GM12892 (cell line): ENCODE measurements at places on chromosomes 6 and 20.

DNA sequence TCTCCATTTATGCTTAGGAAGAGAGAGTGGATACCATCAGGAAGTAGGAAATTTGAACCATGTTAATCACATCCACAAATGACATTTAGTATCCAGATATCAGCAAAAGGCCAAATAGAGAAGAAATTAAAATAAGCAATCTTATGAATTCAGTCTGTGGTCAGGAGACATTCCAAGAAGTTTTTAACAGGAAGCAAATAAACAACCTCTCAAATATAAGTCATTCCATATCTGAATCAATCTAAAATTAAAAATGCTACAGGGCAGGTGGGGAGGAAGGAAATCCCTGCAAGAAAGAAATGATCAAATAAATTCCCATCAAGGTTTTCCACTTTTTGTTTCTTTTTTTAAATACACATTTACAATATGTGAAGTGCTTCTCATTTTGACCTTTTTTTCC lies 520.6 kb downstream of the LMBRD1 start:
- no peak for DNase-seq

- no peak for DNase-seq
Measured at GRCh38 chr6:90611543-90612312, 24.9 kb upstream of the MAP3K7 start.

DNA sequence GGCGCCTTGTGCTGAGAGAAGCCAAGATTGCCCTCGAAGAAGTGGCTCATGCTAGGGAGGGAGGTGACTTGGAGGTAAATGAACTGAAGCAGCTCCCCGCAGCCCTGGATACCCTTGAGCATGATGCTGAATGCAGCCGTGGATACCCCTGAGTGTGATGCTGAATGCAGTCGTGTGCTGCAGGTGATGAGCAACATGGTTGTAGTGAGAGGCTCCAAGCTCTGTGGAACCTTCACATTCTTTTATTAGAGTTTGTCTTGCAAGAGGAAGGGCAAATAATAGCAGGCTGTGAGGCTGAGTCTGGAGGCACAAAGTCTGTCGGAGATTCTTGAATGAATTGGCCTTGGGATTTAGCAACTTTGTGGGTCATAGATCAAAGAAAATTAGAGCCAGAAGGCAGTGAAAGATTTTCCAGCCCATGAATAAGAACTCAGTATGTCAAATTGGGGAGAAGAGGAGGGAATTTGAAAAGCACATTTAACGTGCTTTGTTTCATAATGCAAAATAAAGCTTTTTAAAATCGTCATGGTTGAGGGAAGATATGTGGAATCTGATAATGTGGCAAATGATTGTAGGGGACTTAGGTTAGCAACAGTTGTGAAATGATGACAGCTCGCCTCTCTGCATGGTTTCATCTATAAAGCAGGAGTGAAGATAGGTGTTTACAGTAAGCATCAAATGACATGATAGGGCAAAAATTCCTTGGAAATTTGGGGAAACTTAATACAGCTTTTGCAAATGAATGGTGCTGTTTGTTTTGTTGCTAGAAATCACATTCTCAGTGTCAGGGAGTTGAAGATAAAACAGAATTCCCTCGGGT lies 120.1 kb upstream of the TIAM2 start:
- no peak for DNase-seq

DNA sequence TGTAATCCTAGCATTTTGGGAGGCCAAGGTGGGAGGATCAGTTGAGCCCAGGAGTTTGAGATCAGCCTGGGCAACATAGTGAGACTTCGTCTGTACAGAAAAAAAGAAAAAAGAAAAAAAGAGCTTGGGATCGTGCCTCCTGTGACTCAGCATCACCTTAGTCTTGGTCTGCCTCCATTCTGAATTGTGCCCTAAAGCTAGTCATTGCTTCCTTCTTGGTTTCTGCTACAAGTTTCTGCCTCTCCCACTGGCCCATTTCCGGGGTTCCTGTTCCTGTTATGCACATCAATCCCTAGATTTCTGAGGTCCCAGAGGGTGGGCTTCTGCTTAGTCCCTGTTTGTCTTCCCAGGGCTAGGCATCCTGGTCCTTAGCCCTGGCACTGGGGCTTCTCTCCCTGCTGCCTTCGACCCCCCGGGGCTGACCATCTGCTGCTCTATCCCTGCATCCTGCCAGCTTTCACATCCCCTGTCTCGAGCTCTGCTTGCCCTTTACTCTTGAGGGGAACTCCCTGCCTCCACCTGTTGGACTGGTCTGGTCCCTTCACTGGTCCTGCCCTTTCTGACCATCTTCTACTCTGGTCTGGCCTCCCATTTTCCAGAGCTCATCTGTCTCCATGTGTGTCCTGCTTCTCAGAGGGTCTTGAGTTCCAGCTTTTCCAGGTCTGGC lies 77.5 kb upstream of the ESR1 start:
- no peak for DNase-seq

DNA sequence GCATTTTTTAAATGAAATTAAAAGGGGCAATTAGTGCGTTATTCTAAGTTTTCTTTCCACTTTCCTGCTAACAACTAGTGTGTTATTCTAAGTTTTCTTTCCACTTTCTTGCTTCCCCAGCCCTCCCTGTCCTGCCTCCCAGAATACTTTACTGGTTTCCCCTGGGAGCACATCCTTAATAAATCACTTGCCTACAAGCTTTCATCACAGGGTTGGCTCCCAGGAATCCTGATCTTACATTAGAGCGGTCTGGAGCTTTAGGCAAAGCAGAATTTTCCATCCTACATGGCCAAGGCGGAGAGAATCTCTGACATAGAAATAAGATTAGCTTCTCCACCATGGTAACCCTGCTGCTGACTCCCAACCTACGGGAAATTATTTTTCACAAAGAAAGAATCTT lies 150.4 kb downstream of the BFSP1 start:
- DNase-seq = no peak

GRCh38 chr6:26457806-26458688 lies at the start of gene BTN2A1:
TSS of gene BTN2A1 (plus strand) at chr6:26457955. CDS start at chr6:26458637, 682 bp downstream.
- DNase-seq = peak; percentile 66

GRCh38 chr20:3740615-3741301 lies 8.3 kb downstream of the HSPA12B start:
- DNase-seq = no peak

- DNase-seq = no peak
Measured at GRCh38 chr6:154511791-154512190, 1.3 kb upstream of the CNKSR3 start.

GRCh38 chr6:165606740-165607008 lies 56.4 kb downstream of the PDE10A start:
- no peak for DNase-seq

GRCh38 chr6:157219201-157220200 lies 103.8 kb downstream of the TMEM242 start:
- DNase-seq = no peak

GRCh38 chr20:36929290-36929689 lies 22.2 kb downstream of the SAMHD1 start:
- no peak for DNase-seq

- DNase-seq = no peak
Measured at GRCh38 chr6:167330750-167331149, 5.9 kb downstream of the TTLL2 start.

- no peak for DNase-seq
Measured at GRCh38 chr6:87979737-87980136, 67.9 kb upstream of the SPACA1 start.

DNA sequence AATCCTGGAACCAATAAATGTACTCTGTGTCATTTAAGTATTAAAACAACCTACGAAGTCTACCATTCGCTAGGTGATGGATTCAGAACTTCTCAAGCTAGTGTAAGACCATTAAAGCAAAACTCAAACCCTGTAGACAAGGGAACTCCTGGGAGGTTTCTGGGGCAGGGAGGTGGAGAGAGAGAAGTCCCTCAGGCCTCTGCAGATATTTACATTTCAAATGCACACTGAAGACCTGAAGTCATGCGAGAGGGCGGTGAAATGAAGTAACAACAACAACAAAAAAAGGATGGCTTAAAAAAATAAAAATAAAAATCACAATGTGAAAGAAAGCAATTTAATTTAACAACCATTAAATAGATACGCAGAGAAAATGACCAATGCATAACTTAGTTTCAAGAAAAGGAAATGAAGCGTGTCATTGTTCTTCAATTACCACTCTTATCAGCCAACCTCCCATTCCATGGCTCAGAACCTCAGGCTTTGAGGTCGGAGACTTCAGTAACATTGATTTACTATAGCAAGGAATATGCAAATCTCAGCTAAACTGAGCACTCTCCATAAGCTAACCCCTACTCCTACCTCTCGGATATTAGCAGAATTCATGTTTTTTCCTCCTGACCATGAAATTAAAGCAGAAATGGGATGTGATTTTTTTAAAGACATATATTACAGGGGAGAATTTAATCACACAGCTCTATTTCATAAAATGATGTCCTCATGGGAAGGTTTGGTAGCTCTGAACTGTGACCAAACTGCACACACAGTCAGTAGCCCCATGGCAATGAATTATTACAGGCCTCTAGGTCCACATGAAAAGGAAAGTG lies 140.6 kb downstream of the KIF16B start:
- no peak for DNase-seq

GRCh38 chr20:1870792-1871550 lies 24.2 kb upstream of the SIRPA start:
- no peak for DNase-seq

DNA sequence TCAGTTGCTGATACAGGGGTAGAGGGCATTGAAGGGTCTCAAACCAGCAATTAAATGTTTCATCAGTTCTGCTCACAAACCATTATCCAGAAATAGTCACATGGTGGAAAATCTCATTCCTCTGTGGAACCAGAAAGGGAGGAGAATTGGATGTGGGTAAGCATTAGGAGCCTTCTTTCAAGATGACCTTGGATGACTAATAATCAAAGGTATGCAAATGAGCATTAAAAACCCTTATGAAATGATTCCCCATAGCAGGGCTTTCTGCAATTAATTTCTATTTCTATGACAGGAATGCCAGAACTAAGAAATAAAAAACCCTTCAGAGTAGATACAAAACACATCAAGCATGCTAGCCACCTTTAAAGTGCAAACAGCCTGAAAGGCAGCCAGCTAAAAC lies 37.4 kb upstream of the HCRTR2 start:
- DNase-seq = no peak

DNA sequence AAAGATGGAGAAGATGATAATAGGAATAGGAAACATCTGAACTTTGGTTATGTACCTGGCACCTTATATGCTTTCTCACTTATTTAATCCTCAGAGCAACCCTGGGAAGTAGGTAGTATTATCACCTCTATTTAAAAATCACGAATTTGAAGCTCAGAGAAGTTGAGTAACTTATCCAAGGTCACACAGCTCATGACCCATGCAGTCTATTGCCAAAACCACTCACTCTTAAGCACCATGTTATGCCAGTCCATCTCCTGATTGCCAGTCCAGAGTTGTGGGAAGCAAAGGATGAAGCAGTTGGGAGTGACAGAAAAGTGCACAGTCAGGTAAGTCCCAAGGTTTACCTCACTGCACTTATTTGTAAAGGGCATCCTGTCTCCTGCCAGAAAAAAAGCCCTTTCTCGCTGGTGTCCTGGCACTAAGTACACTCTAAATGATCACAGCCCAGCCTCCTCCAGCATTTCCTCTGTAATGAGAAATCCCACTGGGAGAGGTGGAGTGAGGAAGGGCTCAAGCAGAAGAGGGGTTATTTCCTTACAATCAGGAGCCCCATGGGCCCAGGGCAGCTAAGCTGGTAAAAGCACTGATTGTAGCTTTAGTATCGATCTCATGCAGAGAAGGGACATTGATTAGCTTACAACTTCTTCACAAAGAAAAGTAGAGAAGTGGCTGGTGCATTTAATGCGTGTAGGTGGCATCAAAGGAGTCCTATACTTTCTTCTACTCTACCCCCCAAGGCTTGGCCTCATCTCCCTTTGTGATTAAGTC lies 21.3 kb upstream of the SCGN start:
- DNase-seq = no peak

DNA sequence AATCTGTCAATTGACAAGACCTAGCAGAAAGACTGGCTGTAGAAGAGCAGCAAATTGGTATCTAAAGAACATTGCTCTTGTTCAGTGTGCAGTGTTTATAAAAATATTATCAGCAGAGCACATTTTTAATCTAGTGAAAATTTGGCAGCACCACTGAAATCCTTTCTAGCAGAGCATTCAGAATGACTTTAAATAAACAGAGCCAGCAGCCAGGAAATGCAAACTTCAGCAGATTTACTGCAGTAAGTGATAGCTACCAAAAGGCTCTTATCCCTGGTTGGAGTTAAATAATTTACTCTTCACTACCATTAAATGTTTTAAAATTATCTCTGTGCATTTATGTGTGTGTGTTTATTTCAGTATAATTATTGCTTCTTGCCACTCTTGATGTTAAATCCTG lies 590.9 kb upstream of the CITED2 start:
- DNase-seq = no peak

DNA sequence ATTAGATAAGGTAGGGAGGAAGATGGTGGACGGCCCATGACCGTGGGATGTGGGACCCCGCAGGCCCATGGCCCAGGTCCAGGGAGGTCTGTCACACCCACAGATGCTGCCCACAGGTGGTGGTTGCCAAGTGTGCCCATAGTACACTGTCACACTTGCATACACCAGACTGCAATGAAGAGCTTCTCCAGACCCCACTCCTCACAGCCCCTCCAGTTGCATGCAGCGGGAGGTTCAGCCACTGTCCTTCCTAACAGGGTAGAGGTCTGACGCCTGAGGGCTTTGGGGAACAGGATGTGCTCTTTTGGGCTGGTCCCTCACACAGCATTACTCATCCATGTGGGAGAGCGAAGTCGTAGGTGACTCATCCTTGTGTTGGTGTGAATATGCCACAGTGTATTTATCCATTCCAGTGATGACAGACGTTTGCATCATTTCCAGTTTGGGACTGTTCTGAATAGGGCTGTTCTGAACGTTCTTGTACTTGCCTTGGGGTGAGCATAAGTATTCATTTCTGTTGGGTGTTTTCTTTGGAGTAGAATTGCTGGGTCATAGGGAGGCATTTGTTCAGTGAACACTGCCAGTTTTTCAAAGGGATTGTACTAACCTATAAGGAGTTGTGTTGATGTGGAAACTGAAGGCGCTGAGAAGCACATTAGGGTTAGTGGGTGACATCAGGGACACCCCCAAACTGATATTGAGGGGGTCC lies 10.1 kb upstream of the PYGB start:
- DNase-seq = no peak

GRCh38 chr20:16257021-16257420 lies 316.2 kb downstream of the KIF16B start:
- DNase-seq = no peak

GRCh38 chr20:45405571-45406259 lies 2.4 kb upstream of the DBNDD2 start:
- peak; percentile 23 for DNase-seq
